Osteocyte (in vitro differentiated cells): ENCODE measurements at places on chromosomes 11 and 22. TPM values are rescaled to one million over a fixed set of nuclear protein-coding genes. Genes with fewer than 3 reads are reported as not detected.

GRCh38 chr11:61193596-61193995 is 9.7 kb upstream of the PGA3 start:
- no peak overlapping the region for H3K4me3 ChIP-seq
- no peaks in the 10 kb centered on the region for H3K4me1 ChIP-seq
- no peaks in the 10 kb centered on the region for H3K36me3 ChIP-seq
- peaks cover 50% of the 10 kb centered on the region for H3K27me3 ChIP-seq

DNA sequence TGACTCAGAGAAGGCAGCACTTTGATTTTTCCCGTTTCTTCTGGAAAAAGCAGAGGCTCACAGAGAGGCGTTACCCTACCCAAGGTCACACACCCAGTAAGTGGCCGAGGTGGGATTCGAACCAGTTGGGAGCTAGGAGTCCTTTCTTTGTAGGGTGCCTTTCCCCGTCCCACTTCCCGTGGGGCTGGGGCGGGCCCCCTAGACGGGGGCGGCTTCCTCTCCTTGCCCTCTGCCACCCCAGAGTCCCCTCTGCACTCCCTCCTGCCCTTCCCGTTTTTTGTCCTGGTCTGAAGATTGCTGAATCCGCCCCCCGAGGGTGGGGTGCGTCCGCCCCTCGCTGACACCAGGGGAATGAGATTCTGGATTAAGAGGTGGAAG is 747 bp downstream of the TPCN2 start:
- H3K27ac ChIP-seq: peak overlapping the region; percentile 63
- peaks cover 37% of the 10 kb centered on the region for H3K4me1 ChIP-seq
- H3K4me3 ChIP-seq: peak overlapping the region; percentile 74
- H3K27me3 ChIP-seq: peaks cover 2% of the 10 kb centered on the region

DNA sequence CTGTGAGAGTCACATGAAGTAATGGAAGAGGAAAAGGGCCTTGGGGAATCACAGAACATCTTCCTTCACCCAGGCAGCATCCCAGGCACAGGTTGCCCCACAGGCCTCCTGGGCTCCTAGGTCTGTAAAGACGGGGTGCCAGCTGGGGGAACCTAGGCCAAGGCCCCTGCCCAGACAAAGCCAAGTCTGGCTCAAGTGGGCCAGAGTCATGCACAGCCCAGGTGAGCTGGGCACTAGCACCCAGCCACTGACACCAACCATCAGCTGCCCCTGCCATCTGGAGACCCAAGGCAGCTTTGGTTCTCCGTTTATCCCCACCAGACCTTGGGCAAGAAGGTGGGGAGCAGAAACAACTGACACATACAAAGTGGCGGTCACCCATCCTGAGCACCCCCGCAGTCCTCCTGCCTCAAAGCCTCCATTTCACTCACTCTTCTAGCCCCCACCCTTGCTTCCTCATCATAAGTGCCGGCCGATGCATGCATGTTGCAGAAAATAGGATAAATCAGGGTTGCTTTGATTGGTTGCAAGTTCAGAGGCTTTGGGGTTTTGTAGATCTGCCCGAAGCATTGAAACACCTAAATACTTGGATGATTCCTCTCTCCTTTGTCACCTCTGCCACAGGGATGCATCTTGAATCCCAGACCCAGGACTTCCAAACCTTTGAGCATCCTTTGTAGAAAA is 26.5 kb upstream of the TMPRSS4 start:
- H3K4me1 ChIP-seq: no peaks in the 10 kb centered on the region
- no peak overlapping the region for H3K27ac ChIP-seq
- H3K4me3 ChIP-seq: no peak overlapping the region
- no peaks in the 10 kb centered on the region for H3K36me3 ChIP-seq
- H3K27me3 ChIP-seq: peaks cover 16% of the 10 kb centered on the region

DNA sequence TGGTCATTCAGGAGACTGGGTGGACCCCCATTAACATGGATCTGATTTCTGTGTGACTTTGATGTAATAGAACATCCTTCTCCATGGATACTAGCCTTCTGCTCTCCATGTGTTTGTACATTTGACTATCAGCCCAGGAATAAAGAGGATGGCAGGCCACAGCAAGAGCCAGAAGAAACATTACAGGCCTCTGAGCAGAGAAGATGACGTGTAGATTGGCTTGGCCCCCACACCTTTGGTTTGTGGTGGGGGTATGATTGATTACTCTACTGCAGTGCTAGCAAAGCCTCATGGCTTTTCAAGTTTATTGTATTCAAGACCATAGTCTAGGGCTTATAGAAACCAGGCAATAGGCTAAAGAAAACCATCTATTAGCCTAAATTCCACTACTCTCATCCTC is 77.0 kb downstream of the GRAMD1B start:
- no peaks in the 10 kb centered on the region for H3K27me3 ChIP-seq
- peaks cover 7% of the 10 kb centered on the region for H3K4me1 ChIP-seq
- no peak for DNase-seq
- no peak overlapping the region for H3K4me3 ChIP-seq

DNA sequence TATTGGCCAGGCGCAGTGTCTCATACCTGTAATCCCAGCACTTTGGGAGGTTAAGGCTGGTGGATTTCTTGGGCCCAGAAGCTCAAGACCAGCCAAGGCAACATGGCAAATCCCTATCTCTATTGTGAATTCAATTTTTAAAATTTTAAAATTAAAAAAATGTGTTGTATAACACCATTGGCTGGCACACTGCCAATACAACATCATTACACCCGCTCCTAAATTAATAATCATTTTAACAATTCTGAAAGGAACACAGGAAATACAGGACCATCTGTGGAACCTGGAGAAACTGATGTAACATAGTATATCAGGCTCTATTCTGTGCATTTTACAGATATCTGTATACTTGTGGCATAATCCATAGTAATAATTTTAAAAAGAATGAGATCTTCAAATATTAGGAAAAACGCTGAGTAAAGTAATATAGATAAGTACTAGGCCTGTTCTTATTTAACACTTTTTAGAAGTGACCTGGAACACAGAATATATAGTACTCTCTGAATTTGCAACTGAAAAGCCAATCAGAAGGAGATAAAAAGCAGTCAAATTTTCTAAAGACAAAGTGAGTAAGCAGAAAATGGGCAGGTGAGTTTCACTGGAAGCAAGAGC is 124.3 kb downstream of the APOL5 start:
- DNase-seq: no peak
- peaks cover 3% of the 10 kb centered on the region for H3K36me3 ChIP-seq
- no peaks in the 10 kb centered on the region for H3K27me3 ChIP-seq
- H3K4me1 ChIP-seq: peaks cover 36% of the 10 kb centered on the region

- peaks cover 9% of the 10 kb centered on the region for H3K4me1 ChIP-seq
- H3K4me3 ChIP-seq: no peak overlapping the region
- H3K36me3 ChIP-seq: no peaks in the 10 kb centered on the region
- DNase-seq: no peak
These were observed 10.7 kb upstream of the DSCAML1 start for GRCh38 chr11:117807482-117808327.

DNA sequence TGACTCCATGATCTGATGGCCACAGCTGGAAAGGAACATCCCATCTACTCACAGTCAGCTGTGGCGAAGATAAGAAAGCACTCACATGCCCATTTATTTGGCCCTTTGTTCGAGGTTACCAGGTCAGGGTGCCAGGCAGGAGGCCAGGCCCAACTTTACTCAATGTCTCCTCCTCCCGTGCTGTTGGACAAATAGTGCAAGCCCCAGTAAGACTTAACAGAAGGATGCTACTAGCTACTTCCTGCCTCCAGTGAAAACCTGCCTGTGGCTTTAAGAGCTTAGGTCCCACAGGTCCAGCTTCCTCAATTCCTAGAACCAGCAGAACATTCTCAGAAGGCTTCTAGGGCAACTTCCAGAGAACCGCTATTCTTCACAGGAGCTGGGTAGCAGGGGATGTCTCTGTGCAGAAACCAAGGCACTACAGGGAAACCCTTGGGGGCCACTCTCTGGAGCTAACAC is 12.9 kb upstream of the CRY2 start:
- no peak overlapping the region for H3K27ac ChIP-seq
- H3K36me3 ChIP-seq: no peaks in the 10 kb centered on the region
- no peak overlapping the region for H3K4me3 ChIP-seq
- DNase-seq: no peak
- H3K4me1 ChIP-seq: no peaks in the 10 kb centered on the region
- H3K27me3 ChIP-seq: peaks cover 59% of the 10 kb centered on the region

DNA sequence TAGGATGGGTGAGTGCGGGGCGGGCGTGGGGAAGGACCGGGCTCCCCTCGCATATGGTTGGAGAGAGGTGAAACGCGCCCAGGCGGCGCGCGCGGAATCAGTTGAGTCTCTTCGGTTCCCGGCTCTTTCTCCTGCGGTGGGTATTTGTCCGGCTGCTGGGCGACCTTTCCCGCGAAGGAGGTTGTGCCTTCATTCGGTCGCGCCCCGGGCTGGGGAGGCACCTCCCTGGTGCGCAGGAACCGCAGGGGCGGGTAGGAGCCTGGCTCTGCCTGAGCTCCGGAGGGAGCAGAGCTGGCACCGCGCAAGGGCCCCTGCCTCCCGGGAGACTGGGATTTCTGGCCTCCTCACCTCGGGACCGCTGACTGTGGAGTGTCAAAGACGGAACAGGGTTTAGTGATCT is 27.5 kb downstream of the SAA4 start:
- no peaks in the 10 kb centered on the region for H3K4me1 ChIP-seq
- H3K27me3 ChIP-seq: peaks cover 50% of the 10 kb centered on the region
- peak; percentile 81 for DNase-seq
- H3K36me3 ChIP-seq: no peaks in the 10 kb centered on the region

DNA sequence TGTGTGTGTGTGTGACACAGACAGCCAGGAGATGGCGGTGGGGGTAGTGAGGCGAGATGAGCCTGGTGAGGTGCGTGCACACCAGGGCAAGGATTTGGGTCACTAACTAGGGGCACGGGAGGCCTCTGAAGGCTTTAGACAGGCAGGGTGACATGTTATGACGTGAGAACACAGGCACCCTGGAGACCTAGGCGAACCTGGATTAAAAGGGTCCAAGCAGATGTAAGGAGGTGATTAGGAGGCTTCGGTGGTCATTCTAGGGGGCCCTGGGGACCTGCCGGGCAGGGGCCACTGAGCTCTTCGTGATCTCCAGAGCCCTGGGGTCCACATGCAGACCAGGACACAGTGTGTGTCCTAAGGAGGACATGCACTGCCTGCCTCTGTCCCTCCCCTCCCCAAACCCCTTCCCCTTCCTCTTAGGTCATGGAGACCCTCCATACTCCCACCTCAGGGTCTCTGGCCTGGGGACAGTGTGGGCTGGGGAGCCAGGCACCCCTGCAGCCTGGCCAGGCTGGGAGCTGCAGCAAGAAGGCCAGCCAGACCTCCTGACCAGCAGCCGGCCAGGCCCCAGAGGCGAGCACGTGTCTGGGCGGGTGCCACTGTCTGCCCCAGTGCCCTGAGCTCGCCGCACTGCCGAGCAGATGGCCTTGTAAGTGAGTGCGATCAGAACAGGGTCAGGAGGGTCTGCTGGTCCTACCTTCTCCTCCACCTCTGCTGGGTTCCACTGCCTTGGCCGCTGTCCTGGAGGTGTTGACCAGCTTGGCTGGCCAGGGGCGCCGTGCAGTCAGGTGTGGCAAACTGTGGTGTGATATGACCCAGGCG is 32.1 kb downstream of the IFT27 start:
- peaks cover 30% of the 10 kb centered on the region for H3K27me3 ChIP-seq
- H3K4me1 ChIP-seq: no peaks in the 10 kb centered on the region
- H3K36me3 ChIP-seq: no peaks in the 10 kb centered on the region
- no peak overlapping the region for H3K27ac ChIP-seq
- H3K4me3 ChIP-seq: no peak overlapping the region
- DNase-seq: peak; percentile 70

DNA sequence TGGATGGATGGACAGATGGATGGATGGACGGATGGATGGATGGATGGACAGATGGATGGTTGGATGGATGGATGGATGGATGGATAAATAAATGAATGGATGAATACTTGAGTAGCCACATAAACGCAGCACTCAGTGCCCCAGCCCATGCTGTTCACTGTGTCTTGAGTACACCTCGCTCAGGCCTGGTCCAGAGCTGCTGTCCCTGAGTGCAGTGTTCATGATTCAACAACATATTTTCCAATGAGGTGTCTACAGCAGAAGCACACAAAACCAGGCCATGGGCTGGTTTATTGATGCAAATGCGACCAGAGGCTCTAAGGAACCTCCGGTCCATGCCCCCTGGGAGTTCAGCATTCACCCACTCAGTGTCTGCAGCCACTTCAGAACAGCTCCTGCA is 584.3 kb downstream of the BRD1 start:
- H3K4me3 ChIP-seq: no peak overlapping the region
- no peak overlapping the region for H3K27ac ChIP-seq
- H3K4me1 ChIP-seq: no peaks in the 10 kb centered on the region
- H3K36me3 ChIP-seq: no peaks in the 10 kb centered on the region

DNA sequence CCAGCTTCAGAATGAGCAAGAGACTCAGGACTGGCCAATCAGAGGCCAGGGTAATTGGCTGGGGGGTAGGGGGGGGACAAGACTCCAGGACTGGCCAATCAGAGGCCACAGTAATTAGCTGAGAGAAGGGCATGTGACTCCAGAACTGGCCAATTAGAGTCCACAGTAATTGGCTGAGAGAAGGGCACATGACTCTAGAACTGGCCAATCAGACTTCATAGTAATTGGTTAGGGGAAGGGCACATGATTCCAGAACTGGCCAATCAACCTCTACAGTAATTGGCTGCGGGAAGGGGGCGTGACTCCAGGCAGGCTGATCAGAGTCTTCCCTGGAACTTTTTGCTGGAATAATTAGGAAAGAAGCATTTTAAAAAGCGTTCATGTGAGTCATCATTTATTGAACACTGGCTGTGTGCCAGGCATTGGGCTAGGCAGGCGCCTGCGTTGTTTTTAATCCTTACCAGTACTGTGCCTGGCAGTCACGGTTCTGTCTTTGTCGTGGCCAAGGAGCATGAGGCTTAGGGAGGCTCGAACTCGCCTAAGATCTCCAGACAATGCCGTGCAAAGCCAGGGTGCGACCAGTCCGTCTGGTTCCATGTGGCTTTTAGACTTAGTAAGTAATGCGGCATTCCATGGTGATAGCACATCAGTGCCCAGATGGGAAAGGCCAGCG is 508.1 kb downstream of the TBC1D22A start:
- H3K4me1 ChIP-seq: no peaks in the 10 kb centered on the region
- no peak overlapping the region for H3K4me3 ChIP-seq
- no peaks in the 10 kb centered on the region for H3K36me3 ChIP-seq
- no peak overlapping the region for H3K27ac ChIP-seq
- DNase-seq: no peak

Gene MLC1
- not detected in 2 replicates for total RNA-seq

Gene TRPM5
- not detected in 2 replicates for total RNA-seq

Gene CDHR5
- not detected in 2 replicates for total RNA-seq

Gene GATD1
- 79.1 and 84.4 TPM in 2 replicates for total RNA-seq

Gene MS4A4A
- not detected in 2 replicates for total RNA-seq

Gene NPTXR
- 4.7 and 4.8 TPM in 2 replicates for total RNA-seq

Gene OR2AG2
- 0.08 TPM in 1 of 2 replicates, not detected in the other for total RNA-seq

Gene OSBPL5
- 47.7 and 47.9 TPM in 2 replicates for total RNA-seq

Gene TSSK2
- not detected in 2 replicates for total RNA-seq

Gene MOV10L1
- 0.97 and 1.4 TPM in 2 replicates for total RNA-seq

Gene EMID1
- 0.42 and 0.51 TPM in 2 replicates for total RNA-seq

Gene RABL2B
- 41.6 and 42.1 TPM in 2 replicates for total RNA-seq

Gene GGT5
- 136 and 150 TPM in 2 replicates for total RNA-seq

Gene SYT7
- 0.10 and 0.11 TPM in 2 replicates for total RNA-seq

Gene IL18BP
- total RNA-seq: 8.8 and 9.6 TPM in 2 replicates

Gene CHORDC1
- 30.8 and 35.1 TPM in 2 replicates for total RNA-seq
